Sigmoid colon (tissue), 7 donors: ENCODE measurements at places on chromosomes 2 and 18.

DNA sequence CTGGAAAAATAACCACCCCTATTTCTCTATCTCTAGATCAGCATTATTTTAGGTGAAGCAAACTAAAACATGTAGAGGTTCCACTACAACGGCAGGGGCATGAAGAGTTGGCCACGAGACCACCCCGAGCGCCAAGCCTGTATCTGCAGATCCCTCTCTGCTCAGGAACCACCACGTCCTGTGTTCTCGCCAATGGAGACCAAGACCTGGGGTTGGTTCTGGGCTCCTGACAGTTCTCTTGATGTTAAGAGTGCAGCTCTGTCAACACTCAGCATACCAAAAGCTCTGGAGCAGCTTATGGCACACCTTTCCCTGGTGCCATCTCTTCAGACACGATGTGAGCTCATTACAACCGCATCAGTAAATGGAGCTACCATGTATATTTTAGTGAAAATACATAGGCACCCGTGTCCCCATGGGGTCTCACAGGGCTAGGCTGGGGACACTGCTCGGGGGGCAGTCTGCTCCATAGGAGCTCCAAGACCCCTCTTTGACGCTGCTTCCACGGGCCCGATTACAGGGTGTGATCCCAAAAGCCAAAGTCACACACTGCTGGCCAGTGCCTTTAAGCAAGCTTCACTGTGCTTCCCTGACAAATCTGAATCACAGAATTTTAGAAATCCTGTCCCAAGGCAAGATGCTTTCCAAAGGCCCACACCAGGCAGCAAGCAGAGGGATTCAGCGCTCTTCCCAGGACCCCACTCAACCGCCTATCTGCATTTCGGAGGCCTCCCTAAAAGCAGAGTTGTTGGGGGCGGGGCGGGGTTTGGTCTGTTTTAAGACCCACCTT is 72.2 kb downstream of the EMILIN2 start:
- no peak overlapping the region for H3K27ac ChIP-seq
- H3K4me3 ChIP-seq, result no peak overlapping the region
- no peaks in the 10 kb centered on the region for H3K4me1 ChIP-seq
- no peak for DNase-seq
- H3K36me3 ChIP-seq, result peaks cover 36% of the 10 kb centered on the region
- H3K27me3 ChIP-seq, result no peaks in the 10 kb centered on the region

- no peaks in the 10 kb centered on the region for H3K36me3 ChIP-seq
- no peak overlapping the region for H3K4me3 ChIP-seq
- H3K27ac ChIP-seq, result no peak overlapping the region
- no peak for DNase-seq
- no peaks in the 10 kb centered on the region for H3K4me1 ChIP-seq
Measured at GRCh38 chr2:226963528-226963927, 127.7 kb downstream of the RHBDD1 start.

GRCh38 chr2:160415991-160416390 is 77.6 kb downstream of the RBMS1 start:
- no peak for DNase-seq
- H3K27me3 ChIP-seq, result no peaks in the 10 kb centered on the region
- H3K27ac ChIP-seq, result no peak overlapping the region

- DNase-seq, result no peak
- H3K4me3 ChIP-seq, result no peak overlapping the region
- no peaks in the 10 kb centered on the region for H3K27me3 ChIP-seq
- no peaks in the 10 kb centered on the region for H3K4me1 ChIP-seq
- H3K27ac ChIP-seq, result no peak overlapping the region
Measured at GRCh38 chr2:180524499-180524898, 455.9 kb upstream of the UBE2E3 start.

DNA sequence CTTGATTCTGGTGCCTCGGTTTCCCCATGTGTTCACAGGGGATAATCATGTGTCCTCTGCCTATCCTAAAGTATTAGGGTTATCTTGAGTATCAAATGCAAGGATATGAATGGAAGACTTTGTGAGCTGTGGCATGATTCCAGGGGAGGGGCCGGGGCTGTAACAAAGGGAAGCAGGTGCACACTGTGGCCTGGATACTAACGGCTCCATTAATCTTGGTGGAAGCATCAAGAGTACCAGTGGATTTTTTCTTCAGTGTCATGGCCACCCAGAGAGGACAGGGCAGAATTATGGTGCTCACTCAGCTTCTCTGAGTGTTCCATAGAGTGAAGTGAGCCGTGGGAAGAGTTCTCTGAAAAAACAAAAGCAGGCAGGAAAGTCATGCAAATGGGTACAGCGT is 320.1 kb downstream of the ALK start:
- no peaks in the 10 kb centered on the region for H3K4me1 ChIP-seq
- no peaks in the 10 kb centered on the region for H3K36me3 ChIP-seq
- no peak for DNase-seq

DNA sequence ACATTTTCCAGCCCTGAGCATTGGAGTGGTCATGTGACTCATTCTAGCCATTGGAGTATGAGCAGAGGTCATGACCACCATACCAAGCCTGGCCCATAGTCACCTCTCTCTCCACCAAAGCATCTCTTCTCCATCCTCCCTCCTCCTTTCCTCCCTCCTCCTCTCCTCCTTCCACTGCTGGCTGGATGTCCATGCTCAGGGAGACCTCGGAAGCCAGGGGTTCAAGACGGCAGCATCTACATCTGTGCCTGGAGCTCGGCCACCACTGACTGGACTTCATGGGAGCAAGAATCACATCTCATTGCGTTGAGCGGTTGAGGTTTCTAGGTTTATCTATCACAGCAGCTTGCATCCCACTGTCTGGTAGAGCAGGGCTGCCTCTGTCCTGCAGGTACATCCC is 252.4 kb downstream of the NDUFA10 start:
- H3K4me3 ChIP-seq, result no peak overlapping the region
- H3K36me3 ChIP-seq, result no peaks in the 10 kb centered on the region
- DNase-seq, result peak; percentile 48

DNA sequence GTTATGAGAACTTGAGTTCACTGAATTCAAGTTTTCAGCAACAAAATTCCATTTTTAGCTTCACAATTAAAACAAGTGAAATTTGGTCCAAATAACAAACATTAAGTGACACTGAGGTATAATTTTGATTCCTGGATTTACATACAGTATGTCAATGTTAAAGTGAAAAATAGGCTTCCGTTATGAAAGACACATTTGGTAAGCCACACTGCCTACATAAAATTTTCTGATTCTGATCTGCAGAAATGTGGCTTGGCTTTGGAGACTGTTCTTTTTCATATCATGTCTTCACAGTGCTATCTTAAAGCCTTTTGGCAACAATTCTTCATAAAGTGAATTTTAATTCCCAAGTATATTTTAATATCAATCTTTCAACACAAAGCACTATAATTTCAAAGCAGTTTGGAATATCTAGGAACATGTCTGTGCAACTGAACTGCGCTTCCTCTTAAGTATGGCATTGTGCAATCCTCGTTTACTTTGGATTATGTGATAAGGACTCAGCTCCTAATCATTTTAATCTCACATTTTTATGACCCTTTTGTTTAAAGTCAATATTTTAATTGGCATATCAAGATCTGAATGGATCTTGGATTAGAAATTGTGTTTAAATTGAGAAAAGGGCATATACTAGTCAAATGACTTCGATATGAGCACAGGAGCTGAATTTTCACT is 60.0 kb downstream of the RBMS1 start:
- no peaks in the 10 kb centered on the region for H3K27me3 ChIP-seq
- no peak overlapping the region for H3K27ac ChIP-seq
- H3K4me1 ChIP-seq, result peaks cover 6% of the 10 kb centered on the region
- no peak for DNase-seq
- no peak overlapping the region for H3K4me3 ChIP-seq

- no peak overlapping the region for H3K27ac ChIP-seq
- H3K4me1 ChIP-seq, result peaks cover 6% of the 10 kb centered on the region
- no peak for DNase-seq
Measured at GRCh38 chr2:46535360-46535759, 56.0 kb downstream of the TMEM247 start.
